Hematopoietic multipotent progenitor cell treated with erythropoietin and hydrocortisone succinate and interleukin-3 and kit ligand, for 15 days (in vitro differentiated cells): ENCODE measurements at places on chromosomes 12 and 14.

DNA sequence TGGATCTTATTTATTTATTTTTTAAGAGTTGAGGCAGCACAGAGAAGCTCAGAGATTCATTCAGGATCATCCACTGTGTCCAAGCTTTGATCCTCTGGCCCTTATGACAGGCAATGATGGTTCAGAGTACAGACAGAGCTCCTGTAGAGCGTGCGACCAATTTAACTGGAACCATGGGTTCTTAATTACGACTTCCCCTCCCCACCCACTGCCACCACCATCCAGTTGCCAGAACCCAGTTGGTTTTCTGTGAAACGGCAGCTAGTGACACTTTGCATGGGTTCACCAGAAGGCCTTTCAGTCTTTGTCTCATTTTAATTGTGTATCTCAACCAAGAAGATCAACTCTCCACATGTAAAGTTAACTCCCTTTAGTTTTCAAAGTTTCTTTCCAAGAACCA, 478.2 kb downstream of the ZFP36L1 start:
- DNase-seq: no peak

DNA sequence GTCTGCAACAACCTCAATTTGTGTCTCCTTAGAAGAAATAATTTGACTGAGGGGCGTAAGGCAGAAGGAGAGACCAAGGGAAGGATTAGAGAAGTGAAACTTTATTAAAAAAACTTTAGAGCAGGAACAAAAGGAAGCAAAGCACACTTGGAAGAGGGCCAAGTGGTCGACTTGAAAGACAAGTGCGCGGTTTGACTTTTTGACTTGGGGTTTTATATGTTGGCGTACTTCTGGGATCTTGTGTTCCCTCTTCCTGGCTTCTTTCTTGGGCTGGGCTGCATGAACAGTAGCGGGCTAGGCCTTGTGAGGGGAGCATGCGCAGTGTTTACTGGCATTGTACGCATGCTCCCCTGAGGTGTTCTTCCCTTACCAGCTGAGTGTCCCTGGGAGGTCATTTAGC, 369.3 kb upstream of the DCN start:
- DNase-seq: no peak

DNA sequence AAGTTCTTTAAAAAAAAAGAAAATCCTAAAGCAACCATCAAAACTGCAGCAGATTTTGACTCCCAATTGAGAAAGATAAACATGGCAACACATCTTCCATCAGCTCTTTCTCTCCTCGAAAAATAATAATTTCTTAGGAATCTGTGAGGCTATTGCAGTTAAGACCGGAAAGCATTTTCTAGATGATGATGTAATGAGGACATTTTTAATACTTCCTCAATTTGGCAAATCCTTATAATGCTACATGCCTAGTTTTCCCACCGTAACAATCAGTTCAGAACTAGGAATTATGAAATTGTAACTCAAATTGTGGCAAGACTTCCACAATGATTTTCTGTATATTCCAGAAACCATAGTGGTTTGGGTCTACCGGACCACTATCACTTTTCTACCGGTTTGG, 180.9 kb upstream of the PDE3A start:
- DNase-seq: no peak

- no peak for DNase-seq
Observed at GRCh38 chr12:56568146-56568545, 46.5 kb downstream of the RBMS2 start.

GRCh38 chr14:68950111-68950510, 29.0 kb downstream of the ACTN1 start:
- DNase-seq: no peak

DNA sequence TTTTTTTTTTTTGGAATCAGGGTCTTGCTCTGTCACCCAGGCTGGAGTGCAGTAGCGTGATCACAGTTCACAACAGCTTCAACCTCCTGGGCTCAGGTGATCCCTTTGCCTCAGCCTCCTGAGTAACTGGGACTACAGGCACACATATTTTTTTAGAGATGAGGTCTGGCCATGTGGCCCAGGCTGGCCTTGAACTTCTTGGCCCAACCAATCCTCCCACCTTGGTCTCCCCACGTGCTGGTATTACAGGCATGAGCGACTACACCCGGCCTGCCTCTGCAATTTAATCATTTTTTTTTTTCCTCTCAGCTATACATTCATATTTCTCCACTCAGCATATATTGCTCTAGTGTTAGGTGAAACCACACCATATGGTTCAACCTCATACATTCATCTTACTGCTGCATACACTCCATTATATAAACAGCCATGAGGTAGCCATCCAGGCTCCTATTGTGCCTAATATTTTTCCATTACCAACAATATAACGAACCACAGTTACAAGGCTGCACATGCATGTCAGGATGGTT, 7.1 kb downstream of the STX2 start:
- DNase-seq: no peak

DNA sequence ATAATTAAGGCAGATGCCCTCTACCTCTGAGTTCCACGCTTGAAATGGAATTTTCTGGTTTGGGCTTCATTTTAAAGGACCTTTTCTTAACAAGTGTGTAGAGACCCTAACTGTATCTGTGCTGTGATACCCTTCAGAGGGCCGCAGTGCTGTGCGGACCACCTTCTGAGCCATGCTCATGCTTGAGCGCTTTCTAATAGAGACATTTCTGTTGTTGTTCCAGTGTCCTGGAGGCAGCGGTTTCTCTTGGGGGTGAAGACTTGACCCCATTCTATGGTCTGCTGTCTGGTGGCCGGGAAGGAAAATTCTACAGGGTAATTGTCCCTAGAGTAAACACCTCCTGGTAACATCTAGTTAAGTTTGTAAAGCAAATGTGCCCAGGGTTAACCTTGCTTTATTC, 46.7 kb upstream of the BCL7A start:
- DNase-seq: no peak

- DNase-seq: no peak
Observed at GRCh38 chr14:34129927-34130552, 179.2 kb upstream of the EGLN3 start.

DNA sequence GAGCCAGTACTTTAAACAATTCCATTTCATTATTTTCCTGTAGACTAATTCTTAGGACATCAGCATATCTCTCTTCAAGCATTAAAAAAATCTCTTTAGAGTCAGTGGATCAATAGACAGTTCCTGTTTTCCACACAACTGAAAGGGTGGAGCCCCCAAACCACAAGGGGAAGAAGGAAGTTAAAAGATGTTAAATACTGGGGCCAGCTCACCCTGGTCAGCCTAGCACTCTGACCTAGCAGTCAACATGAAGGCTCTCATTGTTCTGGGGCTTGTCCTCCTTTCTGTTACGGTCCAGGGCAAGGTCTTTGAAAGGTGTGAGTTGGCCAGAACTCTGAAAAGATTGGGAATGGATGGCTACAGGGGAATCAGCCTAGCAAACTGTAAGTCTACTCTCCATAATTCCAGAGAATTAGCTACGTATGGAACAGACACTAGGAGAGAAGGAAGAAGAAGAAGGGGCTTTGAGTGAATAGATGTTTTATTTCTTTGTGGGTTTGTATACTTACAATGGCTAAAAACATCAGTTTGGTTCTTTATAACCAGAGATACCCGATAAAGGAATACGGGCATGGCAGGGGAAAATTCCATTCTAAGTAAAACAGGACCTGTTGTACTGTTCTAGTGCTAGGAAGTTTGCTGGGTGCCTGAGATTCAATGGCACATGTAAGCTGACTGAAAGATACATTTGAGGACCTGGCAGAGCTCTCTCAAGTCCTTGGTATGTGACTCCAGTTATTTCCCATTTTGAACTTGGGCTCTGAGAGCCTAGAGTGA, at the start of gene LYZ:
TSS of gene LYZ (plus strand) at position 220 of the 777 bp plus-strand sequence. CDS start at position 248, 28 bp downstream.
- DNase-seq: no peak

DNA sequence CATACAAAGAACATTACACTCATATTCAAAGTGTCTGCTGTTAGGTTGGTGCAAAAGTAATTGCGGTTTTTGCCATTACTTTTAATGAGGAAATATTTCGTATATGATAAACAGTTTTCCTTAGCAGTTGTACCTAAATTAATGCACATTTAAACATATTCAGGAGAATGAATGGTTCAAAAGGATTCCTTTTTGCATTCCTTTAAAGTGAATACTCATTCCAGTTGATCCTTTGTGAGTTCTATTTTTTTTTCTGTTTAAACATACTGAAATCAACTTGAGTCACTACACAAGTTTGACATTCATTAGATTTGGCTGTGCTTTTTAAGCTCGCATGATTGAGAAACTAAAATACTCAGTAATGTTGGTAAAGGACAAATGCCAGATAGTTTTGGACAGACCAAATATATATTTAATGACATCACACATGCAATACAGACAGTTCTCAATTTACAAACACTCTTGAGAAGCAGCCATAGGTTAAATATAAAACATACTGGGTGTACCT, 13.8 kb upstream of the SLC38A2 start:
- no peak for DNase-seq

DNA sequence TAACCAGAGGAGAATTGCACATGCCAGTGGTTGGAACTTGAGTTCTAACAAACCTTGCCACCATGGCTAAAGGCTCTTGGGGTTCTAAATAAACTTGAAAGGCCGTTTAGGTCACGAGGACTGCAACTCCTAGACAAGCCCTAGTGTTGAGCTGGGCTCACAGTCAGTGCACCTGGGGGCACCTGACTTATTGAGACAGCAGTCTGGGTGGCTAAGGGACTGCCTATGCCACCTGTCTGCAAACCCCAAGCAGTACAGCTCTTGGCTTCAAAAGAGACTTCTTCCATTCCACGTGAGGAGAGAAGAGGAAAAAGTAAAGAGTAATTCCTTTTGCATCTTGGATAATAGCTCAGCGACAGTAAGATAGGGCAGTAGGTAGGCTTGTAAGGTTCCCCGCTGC, 765.6 kb upstream of the FOXG1 start:
- no peak for DNase-seq

DNA sequence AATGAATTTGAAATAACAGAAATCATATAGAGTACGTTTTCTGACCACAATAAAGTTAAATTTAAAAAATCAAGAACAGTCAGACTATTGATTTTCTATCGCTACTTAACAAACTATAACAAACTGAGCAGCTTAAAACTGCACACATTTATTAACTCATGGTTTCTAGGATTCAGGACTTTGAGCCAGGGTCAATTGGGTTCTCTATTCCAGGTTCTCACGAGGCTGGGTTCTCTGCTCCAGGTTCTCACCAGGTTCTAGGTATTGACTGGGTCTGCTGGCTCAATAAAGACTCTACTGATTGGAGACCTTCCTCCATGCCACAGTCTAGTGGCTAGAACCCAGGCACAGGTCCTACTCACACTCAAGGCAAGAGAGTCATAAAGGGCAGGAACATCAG, 22.8 kb downstream of the ABCC9 start:
- DNase-seq: no peak
